ENCODE measurements at places on chromosomes 5 and 9.

GRCh38 chr5:140882591-140882899, 621 bp downstream of the PCDHA13 start:
- DNase-seq, result no peak

GRCh38 chr9:972501-973294, 3.8 kb upstream of the DMRT3 start:
- DNase-seq, result no peak

DNA sequence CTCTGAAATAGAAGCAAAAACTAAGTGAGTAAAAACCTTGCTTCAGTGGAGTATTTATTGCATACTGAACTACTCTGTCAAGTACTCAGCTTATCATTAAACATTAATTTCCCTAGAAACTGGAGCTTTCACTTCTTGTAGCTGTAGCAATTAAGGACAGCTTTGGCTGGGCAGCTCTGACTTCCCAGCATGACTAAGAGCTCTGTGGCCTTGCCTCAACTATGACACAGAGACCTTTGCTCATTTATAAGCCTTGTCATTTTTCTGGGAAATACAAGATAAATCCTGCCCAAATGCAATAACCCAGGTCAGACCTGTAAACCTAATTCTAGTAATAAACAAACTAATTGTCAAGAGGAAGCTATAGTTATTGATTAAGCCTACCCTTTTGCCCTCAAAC, 65.4 kb upstream of the STK32A start:
- DNase-seq, result no peak

DNA sequence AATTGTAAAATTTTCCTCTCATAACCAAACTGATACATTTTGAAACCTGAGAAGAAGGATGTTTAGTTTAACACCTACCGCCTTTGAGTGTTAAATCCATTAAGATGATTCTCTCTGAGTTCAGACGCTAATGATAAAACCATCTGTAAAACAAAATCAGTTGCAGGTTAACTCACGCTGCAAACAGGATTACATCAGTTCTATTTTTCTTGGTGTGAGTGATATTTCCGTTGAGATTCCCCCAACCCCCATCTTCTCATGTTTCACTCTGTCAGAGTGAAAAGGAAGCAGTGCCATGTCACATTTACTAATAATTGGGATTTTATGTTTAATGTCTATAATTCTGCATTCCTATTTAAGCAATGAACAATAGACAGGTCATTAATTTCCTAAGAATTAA, 146.5 kb downstream of the FANCC start:
- DNase-seq, result peak; percentile 34

GRCh38 chr9:125794708-125795107, 47.5 kb downstream of the PBX3 start:
- DNase-seq, result no peak

DNA sequence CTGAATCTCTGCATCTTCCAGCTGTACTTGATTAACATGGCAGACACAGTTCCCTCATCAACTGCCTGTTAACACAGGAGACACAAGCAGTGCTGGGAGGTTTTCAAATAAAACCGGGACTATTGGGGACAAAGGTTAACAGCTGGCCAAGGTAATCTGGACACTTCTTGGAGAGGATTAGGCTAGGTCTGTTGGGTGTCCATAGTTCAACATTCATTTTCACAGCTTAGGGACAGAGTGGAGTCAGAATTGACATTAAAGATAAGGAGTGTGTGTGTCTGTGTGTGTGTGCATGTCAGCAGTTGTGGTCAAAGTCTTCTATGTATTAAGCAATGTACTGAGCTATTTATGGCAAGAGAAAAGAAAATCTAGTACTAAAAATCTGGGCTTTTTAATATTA, 216.2 kb downstream of the MED10 start:
- no peak for DNase-seq

DNA sequence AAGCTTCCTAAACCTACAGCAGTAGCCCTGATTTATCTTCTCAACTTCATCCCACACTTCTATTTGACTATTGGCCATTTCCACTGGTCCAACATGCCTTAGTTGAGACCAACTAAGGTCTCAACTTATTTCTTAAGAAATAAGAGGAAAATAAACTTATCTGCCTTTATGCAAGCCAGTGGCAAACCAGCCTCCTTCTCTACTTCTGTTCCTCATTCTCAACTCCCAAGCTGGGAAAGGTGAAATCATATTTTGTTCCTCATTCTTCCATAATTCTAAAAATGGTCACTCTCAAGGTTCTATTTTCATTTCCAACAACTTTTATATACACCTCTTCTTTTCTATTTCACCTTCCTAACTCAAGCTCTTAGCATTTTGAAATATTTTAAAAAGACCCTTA, 149.6 kb upstream of the C9orf72 start:
- no peak for DNase-seq

GRCh38 chr5:146440870-146441495, 6.2 kb upstream of the TCERG1 start:
- DNase-seq, result peak; percentile 12

DNA sequence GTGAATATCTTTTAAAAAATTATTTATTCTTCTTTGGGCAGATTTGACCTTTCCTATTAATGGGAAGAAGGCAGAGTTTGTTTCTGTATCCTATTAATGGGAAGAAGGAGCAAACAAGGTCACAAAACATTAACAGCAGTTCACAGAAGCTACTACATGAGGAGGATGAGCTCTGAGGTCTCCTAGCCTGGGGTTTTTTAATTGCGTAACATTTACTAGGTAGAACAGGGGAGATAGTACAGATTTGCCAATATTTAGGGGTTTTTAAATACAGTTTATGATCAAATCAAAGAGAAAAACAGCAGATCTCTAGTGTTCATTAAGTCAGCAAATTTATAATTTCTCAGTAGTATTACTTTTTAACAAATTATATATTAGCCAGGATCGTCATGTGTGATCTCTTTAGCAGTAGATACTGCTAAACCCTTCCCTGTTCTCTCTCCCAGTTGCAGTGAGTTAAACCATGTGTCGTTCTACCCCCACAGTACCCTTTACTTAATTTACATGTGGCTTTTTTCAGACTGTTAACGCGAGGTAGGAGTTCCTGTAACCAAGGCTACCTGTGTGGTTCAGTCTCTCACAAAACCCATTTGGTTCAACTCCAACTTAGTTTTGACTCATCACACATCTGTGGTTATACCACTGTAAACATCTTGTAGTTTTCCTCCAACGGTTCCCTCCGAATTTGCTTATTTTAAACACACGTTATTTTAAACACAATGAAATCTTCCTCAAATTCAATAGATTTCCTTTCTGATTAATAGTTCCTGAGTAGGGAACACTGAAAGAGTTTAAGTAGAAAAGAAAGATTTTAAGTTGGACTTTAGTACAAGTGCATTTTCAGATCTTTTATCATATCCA, 13.3 kb downstream of the SLC25A46 start:
- DNase-seq, result no peak

- no peak for DNase-seq
These were observed 72.5 kb downstream of the ACTL7B start for GRCh38 chr9:108783326-108783725.

DNA sequence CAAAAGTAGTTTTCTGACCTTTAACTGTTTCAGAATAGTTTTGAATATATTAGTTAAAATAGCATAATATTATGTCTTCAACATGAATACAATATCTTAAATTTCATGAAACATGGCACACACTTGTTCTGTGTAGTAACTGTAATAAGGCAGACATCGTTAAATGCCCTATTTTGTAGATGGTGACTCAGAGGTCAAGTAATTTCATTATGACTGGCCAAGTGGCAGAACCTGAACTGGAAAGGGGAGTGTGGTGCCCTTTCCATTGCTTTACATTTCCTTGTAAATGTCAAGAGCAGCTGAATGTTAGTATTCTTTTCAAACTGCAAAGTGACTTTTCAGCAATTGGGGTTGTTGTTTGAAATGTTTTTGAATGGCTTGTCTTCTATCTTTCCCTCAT, 201.2 kb upstream of the CDKN2B start:
- DNase-seq, result no peak

DNA sequence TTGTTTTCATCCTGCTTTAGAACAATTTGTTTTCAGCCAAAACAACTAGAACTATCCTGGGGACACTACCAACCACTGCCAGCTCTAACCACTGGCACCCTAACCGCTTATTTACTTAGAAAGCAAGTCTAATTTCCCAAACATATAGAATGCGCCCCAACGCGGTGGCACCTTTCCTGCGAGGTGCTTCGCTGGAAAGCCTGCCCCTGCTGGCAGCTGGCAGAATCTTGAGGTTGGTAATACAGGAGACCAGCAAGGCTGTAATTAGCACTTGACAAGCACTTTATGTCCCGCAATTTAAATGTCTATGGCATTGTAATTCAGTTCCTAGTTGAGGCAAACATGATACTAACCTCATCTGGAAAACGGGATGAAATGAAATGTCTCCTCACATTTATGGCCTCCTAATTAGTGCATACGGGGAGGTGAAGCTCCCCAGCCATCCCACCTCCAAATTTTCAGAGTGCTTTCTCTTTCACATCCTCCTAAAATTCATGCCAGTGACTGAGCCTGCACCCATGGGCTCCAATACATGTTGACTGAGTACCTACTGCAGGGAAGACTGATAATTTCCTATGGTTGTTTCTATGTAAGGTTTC, 30.4 kb downstream of the GABBR2 start:
- no peak for DNase-seq

- DNase-seq, result no peak
These were observed at the start of gene ENG for GRCh38 chr9:127854184-127854806. Gene ENG, minus strand, starts transcription at chr9:127854658. Its CDS starts 303 bp downstream, at chr9:127854355.

DNA sequence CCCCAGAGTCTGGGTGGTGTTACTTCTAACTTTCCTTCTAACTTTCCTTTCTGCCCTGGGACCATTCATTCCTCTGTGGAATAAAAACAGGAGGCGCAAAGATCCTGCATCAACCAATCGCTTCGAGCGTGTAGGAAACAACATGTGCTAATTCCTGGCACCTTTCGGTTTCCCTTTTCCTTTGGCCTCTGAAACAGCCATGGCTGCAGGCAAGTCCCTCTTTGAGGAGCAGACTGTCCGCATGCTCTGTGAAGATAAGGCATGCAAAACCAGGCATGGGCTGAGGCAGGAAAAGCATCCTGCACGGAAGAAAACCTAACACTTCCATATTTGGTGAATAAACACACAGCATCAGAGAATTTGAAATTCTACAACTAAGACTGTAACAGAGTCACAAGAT, 128.3 kb downstream of the HSD17B3 start:
- DNase-seq, result no peak

DNA sequence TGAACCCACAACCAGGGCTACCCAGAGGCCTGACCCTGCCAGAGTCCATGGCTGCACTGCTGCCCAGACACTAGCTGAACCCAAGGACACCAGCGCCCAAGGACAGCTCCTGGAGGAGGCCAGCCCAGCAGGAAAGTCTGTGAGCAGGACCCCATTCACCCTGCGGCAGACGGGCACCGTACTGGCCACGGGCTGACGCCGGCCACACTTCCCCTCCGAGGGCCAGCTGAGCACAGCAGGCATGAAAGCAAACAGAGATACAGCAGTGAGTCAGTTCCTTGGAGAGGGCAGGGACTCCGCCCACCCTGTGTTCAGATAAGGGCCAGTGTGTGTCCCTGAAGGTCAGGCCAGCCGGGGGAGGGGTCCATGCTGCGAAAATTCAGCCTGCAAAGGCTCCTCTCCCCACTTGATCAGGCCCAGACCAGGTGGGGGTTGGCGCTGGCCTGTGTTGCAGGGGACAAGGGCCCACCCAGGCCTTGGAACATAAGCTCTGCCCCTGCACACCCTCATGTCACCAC, 3.2 kb downstream of the RNF208 start:
- no peak for DNase-seq

Data from fibroblast of the conjunctiva (primary cell).